Right ventricle myocardium superior (tissue), 1 donor: ENCODE measurements at places on chromosomes 1 and 21.

- DNase-seq: no peak
Measured at GRCh38 chr1:196951711-196952394, 8.3 kb downstream of the CFHR2 start.

DNA sequence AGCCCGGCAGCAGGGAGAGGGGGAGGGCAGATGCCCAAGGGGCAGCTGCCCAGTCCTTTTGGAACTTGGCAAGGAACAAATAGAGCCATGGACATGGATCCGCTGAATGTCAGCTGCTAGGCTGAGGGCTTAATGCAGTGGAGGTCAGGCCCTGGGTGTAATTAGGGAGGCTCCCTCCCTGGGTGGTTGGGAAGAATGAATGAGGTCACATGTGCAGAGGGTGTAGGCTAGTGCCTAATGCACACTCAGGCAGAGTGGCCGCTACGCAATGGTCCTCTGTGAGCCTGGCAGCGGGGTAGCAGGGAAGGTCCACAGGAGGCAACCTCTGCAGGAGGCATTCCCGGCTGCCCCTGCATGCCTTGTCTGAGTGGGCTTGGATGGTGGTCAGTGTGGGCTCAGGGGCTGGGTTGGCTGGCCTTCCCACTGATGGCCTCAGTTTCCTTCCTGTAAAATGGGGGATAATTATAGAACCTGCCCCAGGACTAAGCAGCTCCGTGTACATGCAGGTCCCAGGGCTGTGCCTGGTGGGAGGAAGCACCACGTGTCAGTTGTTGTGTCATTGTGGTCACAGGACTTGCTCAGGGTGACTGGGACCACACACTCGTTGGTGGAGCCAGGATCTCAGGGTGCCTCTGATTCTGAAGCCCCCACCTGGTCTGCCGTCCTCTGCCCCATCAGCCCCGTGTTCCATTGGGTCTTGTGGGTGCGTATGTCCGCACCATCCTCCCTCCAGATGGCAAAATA is 81.6 kb upstream of the ACTL8 start:
- no peak for DNase-seq

- no peak for DNase-seq
Measured at GRCh38 chr1:113012149-113012548, 56.2 kb upstream of the SLC16A1 start.

- DNase-seq: no peak
Measured at GRCh38 chr1:107532318-107532717, 391.5 kb downstream of the NTNG1 start.

GRCh38 chr1:6423321-6423999 is 1.1 kb upstream of the ESPN start:
- no peak for DNase-seq

DNA sequence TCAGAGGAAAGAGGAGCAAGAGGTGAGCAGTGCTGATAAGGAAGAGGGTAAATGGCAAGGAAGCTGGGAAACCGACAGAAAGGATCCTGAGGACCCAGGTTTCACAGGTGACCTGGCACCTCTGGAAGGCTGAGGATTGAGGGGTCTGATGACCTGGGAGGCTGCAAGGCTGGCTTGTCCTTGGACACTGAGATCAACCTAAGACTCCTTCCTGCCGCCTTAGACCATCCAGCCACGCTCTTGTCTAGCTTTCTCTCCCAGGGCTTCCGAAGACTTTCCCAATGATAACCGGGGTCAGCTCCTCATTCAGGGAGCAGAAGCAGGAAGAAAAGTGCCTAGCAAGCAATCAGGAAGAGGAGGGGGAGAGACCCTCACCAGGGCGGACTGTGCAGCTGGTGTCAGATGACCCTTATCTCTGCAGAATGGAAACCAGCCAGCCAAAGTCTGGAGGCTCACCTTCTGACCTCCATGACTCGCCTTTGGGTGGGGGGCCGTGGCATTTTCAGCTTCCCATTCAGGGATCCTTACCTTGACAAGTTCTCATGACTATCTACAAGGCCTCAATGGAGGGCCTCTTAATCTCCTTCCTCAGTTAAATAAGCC is 77.7 kb downstream of the CAPZB start:
- DNase-seq: no peak

GRCh38 chr1:225872075-225872430 is 10.1 kb downstream of the TMEM63A start:
- DNase-seq: no peak

DNA sequence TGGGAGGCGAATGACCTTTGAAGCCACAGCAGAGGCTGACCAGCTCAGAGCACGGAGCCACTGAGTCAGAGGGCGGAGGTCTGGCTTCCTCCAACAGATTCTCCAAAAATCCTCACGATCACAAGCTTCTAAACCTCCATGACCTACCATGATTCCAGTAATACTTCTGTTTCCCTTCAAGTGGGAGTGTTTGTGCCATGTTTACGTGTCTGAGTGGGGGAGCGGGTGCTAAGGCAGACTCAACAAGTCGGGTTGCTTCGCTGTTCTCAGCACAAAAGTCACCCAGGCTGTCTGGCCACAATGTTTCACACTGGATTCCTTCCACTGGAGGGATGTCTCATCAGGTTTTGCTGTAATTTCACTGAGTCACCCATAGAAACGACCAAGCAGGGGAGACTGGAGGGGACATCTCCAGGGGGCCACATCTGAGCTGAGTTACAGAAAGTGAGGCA is 86.2 kb downstream of the SLC66A1 start:
- DNase-seq: no peak

- no peak for DNase-seq
Measured at GRCh38 chr21:42913476-42913875, 12.0 kb downstream of the ERVH48-1 start.

DNA sequence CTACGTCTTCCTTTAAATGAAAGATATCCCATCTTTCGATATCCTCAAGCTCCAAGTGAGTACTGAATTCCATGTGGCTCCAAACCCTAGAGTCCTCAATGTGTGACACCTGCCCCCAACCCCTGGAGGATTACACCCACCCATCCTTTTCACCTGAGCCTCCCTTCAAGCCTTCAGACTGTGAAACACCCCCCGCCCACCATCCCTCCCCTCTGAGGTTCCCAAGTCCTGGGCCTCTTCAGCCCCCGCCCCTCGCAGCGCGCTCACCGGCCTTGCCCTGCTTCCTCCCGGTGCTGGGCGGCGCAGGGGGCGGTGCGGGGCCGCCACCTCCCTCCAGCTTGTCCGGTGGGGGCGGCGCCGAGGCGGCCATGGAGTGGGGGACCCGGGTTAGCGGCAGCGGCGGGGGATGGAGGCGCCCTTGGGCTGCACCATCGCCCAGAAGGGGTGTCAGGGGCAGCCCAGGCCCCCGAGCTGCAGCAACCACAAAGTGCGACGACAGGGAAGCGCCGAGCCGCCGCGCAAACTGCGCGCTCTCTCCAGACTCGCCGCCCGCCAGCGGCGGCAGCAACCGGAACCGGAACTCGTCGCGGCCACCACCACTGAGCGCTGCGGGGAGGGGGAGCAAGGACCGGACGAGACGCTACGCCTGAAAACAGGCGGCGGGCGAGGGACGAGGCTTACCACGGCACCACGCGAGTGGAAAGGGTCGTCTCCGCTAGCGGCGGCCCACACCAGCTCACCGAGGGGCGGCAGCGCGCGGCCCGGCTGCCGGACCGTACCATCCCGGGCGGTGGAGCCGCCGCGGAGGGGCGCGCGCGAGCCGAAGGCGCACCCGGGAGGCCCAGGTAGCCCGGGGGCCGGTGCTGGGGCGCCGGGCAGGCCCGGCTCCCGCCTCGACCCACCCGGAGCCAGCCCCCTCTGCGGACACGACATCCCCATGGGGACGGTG is at the start of gene PYGO2:
Gene PYGO2 (minus strand): TSS at position 576 of the 949 bp plus-strand sequence. CDS start 206 bp downstream, at position 370.
- DNase-seq: peak; percentile 88

GRCh38 chr1:59027177-59027576 is 243.3 kb upstream of the JUN start:
- DNase-seq: no peak

- no peak for DNase-seq
Measured at GRCh38 chr1:26358411-26359384, 4.8 kb upstream of the CRYBG2 start.

DNA sequence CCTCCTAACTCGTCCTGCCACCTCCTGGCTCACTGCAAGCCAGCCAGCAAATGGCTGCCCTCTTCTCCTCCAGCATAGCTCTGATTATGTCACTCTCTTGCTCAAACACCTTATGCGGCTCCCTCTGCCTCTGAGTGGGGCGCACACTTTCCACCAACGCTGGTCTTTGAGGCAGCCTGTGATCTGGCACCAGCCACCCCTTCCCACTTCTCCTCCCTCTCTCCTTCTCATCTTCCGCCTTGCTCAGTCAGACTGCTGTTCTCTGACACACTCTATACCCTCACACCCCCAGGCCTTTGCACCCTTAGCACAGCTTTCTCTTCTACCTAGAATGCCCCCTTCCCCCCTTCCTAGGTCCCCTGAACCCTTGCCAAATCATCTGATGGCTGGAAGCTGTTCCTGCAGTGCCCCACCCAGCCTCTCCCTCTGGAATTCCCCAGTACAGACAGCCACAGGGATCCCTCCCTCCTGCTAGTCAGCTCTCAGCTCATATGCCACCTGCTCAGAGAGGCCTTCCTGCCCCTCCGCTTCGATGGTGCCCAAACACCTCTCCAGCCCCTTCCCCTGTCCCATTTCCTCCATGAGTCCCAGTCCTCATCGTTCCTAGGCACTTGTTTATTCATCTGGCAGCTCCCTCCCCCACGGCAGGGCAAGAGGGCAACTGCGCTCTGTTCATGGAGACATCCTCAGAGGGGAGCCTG is 21.7 kb upstream of the PEF1 start:
- no peak for DNase-seq

- peak; percentile 76 for DNase-seq
Measured at GRCh38 chr1:181112071-181112929, 23.8 kb downstream of the IER5 start.

- no peak for DNase-seq
Measured at GRCh38 chr21:45132841-45133573, 58.6 kb downstream of the ADARB1 start.

DNA sequence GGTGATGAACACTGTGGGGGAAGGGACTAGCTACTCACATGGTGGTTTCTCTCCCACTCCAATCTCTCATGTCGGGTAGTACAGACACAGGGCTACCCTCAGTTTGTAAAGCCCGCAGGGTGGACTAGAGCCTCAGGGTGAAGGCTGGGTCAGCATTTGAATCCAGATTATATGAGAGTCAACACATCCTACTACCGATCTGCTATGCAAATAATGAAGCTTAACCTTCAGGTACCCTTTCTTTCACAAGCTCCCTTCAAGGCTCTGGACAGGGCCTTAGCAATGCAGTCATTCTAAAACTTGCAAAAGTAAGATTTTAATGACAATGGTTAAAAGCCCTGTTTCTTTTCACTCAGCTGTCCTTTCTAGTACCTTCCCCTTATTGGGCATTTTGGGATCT is 5.5 kb upstream of the ZBED6 start:
- DNase-seq: no peak

DNA sequence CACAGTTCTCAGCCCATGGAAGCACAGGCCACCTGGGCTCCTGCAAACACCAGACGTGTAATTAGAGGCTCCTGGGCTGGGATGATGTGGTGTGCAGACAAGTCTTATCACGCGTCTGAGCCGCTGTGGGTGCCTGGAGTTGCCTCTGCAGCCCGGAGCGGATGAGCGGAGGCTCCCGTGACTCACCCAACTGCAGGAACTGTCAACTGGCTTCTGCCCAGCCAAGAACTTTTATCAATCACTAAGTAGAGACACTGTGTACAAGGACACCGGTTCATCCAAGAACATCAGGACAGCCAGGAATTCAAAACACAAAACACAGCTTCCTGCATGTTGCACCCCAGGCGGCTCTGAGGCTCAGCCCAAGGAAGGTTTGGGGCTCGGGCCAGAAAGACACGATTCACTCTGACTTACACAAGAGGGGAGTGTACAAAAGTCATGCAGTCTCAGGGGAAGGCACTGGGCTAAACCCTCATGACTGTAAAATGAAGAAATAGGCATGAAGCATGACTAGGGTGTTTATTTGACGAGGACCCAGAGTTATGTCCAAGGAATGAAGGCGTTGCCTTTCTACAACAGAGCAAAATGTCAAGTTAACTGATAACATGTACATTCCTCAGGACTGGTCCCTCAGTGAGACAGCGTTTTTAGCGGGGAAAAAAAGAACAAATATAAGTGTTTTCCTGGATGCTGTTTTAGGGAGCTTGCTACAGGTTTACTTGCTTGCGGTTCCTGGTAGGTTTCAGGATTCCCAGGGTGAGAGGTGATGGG is 21.1 kb downstream of the ERRFI1 start:
- DNase-seq: peak; percentile 91

DNA sequence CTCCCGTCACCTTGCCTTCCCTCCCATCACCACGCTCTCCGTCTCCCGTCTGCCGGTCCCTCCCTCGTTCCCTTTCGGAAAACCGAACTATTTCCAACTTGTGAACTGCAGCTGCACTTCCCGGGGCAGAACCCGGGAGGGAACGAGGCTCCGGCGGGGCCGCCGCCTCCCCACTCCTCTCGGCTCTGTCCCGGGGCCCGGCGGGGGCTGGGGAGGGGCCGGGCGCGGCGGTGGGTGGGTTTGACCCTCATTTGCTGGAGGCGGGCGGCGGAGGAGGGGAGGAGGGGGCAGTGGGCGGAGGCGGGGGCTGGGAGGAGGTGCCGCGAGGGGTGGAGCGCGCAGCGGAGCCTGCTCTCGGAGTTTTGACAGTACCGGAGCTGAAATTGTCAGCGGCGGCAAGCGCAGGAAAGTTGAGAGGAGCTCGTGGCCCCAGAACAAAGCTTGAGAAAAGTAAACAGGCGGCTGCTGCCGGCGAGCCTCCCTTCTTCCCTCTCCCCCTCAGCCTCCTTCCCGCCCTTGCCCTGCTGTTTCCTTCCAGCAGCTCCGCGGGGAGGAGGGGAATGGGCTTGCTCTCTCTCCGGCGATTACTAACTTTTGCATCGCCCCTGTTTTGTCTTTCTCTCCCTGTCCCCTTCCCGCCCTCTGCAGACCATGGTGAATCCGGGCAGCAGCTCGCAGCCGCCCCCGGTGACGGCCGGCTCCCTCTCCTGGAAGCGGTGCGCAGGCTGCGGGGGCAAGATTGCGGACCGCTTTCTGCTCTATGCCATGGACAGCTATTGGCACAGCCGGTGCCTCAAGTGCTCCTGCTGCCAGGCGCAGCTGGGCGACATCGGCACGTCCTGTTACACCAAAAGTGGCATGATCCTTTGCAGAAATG is 2.9 kb downstream of the LMO4 start:
- DNase-seq: peak; percentile 90
